ENCODE measurements at places on chromosomes 3 and 15.
A peak's percentile ranks its signal among the peaks of the same experiment; 100 is the strongest.

- no peak for DNase-seq
Observed at GRCh38 chr3:14845180-14845579, 26.4 kb downstream of the FGD5 start.

GRCh38 chr15:58495891-58496408, 64.2 kb downstream of the LIPC start:
- no peak for DNase-seq

GRCh38 chr3:21238661-21239060, 512.3 kb downstream of the ZNF385D start:
- DNase-seq = no peak

DNA sequence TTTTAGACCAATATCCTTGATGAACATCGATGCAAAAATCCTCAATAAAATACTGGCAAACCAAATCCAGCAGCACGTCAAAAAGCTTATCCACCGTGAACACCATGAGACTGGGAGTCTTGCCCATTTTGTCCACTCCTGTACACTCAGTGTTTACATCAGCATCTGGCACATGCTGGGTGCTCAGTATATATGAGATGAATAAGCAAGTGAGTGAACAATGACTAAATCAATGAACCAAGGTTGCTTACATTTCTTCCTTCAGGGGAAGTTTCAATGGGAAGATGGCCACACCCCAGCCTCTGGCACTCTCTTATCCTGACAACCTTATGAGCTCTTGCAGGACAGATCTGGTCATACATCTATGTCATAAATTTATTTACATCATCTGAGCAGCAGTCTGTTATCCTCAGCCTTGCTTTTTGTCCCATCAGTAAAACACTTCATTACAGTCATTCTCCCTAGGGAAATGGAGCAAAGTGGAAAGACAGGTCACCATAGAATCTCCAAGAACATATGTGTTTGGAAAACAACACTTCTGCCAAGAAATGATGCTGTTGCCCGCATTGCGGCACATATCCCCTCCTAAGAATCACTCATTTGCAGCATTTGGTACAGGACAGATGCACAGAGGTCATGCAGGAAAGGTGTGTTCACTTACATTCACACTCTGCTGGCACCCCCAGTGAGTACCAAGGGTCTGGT, 171.8 kb upstream of the EIF1B start:
- DNase-seq = no peak

- DNase-seq = no peak
Observed at GRCh38 chr3:155917781-155918180, 47.3 kb downstream of the GMPS start.

- DNase-seq = no peak
Observed at GRCh38 chr3:101154401-101154800, 161.2 kb upstream of the ABI3BP start.

GRCh38 chr3:32340039-32340438, 51.6 kb upstream of the CMTM7 start:
- DNase-seq = peak; percentile 17

DNA sequence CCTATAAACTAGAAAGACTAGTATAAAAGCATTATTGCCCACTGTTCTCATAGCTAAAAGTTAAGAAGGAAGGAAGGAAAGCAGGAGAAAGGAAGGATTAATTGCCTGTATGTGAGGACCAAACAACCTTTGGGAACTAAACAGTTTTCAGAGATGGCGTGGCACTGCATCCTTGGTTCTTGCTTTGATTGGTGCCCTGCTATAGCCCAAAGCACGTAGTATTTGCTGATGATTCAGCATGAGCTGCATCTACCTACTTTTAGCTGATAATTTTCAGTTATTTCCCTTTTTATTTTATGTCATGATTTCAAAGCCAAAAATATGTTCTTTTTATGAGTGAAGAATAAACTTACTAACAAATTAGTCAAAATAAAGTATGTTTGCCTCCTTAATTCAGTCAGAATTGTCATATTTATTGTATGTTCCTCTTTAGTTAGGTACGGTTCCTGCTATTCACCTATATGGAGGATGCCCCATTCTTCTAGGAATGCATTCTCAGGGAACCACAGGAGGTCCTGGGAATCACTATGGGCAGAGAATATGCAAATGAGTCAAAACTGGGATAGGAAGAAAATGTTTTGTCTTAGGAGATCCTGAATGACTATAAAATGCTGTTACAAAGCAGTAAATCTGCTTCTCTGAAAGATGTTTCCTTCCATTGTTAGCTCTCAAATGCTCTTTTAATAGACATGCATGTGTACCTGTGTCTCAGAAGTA, 65.4 kb upstream of the THSD4 start:
- DNase-seq = no peak

DNA sequence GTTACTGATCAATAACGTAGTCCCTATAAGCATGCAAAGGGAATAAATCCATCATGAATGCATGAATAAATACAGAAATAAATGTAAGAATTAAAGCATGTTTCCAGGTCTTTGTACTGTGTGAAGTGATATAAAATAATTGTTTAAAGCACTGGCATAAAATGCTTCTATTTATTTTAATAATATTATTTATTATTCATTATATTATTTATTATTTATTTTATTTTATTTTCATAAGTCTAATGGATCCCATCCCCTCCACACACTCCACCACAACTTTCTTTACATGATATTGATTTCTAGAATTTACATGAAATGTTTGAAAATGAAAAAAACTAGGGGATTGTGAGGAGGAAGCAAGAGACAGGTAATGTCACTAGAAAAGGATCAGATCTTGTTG, 73.5 kb downstream of the MCF2L2 start:
- no peak for DNase-seq

- DNase-seq = no peak
Observed at GRCh38 chr3:171841620-171842000, 1.5 kb upstream of the TMEM212 start.

- no peak for DNase-seq
Observed at GRCh38 chr15:60899322-60899966, 329.7 kb downstream of the RORA start.

GRCh38 chr3:175267121-175267531, 408.0 kb downstream of the NAALADL2 start:
- DNase-seq = no peak

GRCh38 chr3:36562945-36563344, 182.6 kb downstream of the STAC start:
- no peak for DNase-seq
